ENCODE measurements at places on chromosomes 5 and 9. TPM values are rescaled to one million over a fixed set of nuclear protein-coding genes. Genes with fewer than 3 reads are reported as not detected.
A peak's percentile ranks its signal among the peaks of the same experiment; 100 is the strongest.

The TGFBI gene
- 525 TPM for polyA plus RNA-seq

- no peak for DNase-seq
Observed at GRCh38 chr9:130699047-130699446, 5.5 kb downstream of the EXOSC2 start.

DNA sequence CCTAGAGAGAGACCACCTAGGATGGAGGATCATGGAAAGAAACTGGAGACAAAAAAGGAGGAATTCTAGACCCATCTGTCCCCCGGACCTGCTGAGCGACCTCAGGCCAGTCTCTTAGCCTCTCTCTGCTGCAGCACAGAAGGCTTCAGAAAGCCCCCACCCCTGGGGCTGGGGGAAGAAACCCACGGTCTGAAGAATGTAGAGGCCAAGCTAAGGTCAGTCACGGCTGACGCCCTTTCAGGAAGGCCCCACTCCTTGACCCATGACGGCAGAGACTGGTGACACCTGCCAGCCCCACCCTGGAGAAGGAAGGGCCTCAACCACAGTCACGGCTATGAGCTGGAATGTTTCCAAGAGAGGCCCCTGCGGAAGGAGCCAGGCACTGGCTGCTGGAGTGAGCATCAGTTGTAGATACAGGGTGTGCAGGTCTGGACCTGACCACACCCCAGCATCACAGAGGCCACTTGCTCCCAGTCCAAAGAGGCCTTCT, 120.5 kb upstream of the BOD1 start:
- DNase-seq: no peak

The LCN2 gene
- polyA plus RNA-seq: not detected

DNA sequence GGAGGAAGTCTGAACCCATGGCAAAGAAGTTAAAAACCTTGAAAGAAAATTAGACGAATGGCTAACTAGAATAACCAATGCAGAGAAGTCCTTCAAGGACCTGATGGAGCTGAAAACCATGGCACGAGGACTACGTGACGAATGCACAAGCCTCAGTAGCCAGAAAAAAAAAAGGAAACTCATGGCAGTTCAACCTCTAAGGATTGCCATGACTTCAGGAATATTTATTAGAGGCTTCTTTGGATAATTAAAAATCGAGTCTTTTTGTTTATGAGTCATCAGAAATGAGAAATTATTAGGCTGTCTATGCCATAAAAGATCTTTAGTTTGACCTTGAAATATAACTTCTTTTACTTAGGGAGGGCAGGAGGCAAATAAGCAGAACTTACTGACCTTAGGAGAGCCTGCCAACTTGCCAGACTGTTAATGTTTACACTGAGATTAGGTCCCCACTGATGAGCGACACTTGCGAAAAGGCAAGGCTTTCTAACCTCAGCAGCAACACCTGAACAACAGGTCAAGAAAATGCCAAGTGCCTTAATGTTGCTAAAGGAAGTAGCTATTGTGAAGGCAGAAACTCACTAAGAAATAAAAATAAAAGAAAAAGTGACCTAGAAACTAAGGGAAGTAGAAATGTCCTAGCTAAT, 55.2 kb upstream of the TUSC1 start:
- DNase-seq: no peak

DNA sequence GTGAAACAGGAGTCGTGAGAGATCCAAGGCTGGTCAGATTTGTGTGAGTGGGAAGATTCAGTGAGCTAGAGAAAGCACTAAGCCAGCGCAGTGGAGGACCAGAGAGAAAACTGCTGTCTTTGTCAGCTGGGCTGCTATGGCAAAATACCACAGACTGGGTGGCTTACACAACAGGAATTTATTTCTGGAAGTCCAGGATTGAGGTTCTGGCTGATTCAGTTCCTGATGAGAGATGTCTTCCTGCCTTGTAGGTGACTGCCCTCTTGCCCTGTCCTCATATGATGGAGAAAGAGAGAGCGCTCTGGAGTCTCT, 24.2 kb upstream of the ANKRD33B start:
- DNase-seq: no peak

DNA sequence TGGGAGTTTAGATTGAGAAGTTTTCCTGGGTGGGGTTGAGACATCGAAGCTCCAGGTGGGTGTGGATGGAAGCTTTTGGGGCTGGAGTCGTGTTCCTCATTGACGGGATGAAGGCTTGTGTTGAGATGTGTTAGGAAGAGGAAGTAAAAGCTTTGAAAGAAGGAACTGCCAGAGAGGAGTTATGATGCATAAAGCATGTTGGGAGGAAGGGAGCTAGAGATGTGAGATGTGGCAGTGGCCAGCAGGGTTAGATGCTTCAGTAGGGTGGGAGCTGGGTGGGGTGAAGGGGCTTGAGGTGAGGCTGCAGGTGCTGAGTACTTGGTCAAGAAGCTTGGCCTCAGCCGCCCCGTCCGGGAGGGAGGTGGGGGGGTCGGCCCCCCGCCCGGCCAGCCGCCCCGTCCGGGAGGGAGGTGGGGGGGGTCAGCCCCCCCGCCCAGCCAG, 56.7 kb downstream of the HSPA4 start:
- DNase-seq: no peak

GRCh38 chr5:162544905-162545304, 477.3 kb downstream of the GABRG2 start:
- no peak for DNase-seq

The BDP1 gene
- polyA plus RNA-seq: 13.3 TPM

DNA sequence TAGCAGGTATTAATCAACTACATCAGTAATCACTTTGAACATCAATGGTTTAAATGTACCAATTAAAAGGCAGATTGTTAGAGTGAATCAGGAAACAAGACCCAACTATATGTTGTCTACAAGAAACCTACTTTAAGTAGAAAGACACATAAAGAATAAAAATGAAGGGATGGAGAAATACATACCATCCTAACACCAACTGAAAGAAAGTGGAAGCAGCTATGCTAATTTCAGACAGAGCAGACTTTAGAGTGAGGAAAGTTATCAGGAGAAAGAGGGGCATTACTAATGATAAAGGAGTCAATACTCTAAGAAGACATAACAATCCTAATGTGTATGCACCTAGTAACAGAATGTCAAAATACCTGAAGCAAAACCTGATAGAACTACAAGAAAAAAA, 125.8 kb downstream of the NR6A1 start:
- DNase-seq: no peak

The PLEKHG4B gene
- polyA plus RNA-seq: 0.01 TPM

GRCh38 chr5:137214446-137215189, 284.5 kb downstream of the SPOCK1 start:
- peak; percentile 77 for DNase-seq
